ENCODE measurements at places on chromosomes 13 and 19.

DNA sequence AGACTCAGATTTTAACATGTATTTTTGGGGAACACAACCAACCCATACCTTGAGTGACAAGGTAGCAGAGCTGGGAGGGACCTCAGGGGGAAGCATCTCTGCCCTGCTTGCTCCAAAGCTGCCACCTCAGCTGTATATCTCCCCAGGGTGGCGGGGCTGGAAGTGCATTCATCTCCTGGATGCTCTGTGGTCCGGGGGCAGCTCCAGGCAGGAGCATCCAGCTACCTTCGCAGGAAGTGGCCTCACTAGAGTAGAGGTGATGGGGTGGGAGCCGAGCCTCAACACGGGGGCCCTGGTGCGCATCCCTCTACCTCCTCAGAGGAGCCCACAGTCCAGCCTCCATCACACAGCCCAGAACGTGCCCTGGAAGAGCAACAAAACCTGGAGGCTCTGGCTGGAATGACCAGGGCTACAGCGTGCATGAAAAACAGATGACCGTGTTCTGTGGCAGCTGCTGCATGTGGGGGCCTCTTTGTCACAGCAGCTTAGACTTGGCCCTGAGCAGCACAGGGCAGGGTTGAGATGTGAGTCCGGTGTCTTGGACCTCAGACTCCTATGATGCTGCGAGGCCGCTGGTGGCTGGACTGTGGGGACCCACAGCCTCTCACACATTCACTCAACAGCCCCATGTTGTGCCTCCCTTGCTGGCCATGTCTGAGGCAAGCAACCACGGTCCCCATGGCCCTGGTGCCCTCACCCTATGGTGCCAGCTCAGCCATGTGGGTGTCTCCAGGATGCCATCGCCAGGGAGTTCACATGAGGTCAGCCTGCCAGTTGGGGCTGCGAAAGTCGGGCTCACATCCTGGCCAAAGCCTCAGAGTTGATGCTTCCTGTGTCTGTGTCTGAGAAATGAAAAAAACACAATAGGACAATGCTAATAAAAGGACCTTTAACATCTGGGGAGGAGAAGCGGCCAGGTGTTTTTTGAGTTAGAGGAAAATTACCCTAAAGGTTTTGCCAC is 17.1 kb upstream of the GAS6 start:
- DNase-seq, result no peak

GRCh38 chr19:29777781-29778309 is 33.9 kb upstream of the CCNE1 start:
- DNase-seq, result no peak

DNA sequence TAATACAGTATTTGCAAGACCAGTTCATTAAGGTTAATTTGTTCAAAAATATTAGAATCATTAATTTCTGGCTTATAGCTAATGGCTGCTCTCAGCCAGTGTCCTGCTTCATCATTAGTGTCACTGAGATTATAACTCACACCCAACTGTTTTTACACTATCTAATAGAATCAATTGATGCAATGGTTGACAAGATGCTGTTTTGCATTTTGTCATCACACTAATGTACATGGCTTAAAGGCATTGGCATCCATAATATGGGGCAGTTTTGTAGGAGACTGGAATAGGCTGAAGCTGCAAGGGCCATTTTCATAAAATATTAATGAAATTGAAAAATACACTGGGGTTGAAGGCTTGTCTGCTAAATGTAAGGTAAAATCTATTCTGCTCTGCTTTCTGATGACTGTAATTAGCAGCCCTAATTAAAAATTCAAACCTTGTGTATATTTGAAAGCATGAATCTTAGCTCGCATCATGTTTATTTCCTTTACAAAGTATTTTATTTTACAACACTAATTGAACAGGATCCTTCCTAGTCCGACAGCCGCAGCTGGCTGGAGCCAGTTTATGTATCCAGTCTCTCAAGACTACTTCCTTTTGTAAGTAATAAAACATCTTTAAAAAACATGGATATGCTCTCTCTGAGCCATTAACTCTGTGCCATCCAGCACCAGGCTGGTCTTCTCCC is 296.7 kb downstream of the POU4F1 start:
- DNase-seq, result no peak

- no peak for DNase-seq
Measured at GRCh38 chr13:49044008-49044407, 68.3 kb downstream of the FNDC3A start.

DNA sequence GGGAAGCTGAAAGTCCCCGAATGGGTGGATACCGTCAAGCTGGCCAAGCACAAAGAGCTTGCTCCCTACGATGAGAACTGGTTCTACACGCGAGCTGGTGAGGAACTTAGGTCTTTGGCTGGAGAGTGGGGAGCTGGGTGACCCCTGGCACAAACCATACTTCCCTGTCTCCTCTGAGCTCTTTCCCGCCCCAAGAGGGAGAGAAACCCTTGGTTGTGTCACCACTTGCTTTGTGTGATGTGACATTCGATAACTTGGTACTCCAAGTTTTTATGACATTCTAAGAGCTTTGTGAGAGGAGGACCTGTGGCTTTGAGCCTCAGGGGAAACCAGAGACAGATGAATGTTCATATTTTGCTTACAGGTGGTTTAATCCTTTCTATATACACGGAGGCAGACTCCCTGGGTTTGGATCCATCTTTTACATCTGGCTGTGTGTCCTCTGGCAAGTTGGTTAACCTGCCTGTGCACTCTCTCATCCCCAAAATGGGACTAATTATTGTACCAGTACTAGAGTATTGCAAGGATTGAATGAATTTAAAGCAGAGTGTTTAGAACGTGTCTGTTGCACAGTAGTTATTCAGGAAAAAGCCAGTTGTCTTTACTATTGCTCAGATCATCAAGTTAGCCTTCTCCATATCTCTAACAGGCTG is 1.2 kb downstream of the RPS19 start:
- DNase-seq, result no peak

DNA sequence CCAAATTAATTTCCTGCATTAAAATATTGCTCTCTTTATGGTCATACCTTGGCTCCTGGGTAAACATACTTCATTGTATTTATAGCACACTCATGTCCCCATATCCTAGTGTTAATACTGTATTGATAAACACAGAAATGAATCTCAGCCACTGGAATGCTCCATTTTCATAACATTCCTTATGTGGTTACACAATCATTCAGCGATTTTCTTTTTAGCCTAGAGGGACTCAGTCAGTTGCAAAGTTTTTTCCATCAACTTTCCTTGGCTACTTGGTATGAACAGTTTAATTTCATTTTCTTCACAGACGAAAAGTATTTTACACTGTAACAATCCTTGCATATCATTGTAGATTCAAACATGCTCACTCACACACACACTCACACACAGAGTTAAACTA is 471.5 kb downstream of the FGF14 start:
- DNase-seq, result no peak

DNA sequence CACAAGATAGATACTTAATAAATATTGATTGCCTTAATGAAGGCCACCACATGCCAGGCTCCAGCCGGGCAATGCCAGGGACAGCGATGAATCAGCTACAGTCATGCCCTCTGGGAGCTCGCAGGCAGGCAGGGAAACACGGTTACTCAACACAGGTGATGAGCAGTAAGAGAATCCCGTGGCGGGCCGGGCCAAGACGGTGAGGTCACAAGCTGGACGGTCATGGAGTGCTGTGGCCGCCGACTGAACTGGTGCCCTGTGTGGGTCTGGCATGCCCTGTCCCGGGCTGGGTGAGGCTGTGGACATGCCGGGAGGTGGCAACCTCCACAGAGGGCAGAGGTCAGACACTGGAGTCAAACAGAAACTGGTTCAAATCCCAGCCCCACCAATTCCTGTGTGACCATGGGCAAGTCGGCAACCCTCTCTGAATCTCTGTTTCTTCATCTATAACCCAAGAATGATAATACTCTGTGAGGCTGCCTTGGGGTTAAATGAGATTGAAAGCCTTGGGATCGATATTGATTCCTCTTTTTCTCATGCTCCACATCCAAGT is 13.2 kb upstream of the PAK4 start:
- no peak for DNase-seq

- no peak for DNase-seq
Measured at GRCh38 chr13:111443981-111444380, 123.5 kb downstream of the TEX29 start.

GRCh38 chr19:16435238-16435917 is 36.4 kb downstream of the EPS15L1 start:
- DNase-seq, result no peak

GRCh38 chr13:20073775-20074174 is 87.1 kb downstream of the GJA3 start:
- no peak for DNase-seq

- no peak for DNase-seq
Measured at GRCh38 chr13:36157480-36157879, 26.3 kb upstream of the DCLK1 start.

DNA sequence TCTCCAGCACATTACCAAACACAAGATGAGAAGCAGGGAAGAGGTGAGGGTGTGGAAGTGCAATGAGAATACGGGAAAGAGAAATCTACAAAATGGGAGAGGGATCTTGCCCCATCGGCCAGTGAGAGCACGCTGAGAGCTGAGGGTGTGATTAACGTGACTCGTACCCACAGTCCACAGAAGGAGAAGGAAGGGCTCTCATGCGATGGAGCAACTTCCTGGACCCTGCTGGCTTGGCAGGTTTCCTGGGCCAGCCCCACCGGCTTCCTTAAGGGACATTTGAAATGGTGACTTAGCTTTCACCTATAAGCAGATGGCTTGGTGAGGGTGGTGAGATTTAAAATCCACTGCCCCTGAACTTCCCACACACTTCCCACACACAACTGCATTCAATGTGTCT is 740.1 kb downstream of the UQCRFS1 start:
- no peak for DNase-seq

- DNase-seq, result peak; percentile 19
Measured at GRCh38 chr19:50311723-50312635, 17.2 kb downstream of the KCNC3 start.

DNA sequence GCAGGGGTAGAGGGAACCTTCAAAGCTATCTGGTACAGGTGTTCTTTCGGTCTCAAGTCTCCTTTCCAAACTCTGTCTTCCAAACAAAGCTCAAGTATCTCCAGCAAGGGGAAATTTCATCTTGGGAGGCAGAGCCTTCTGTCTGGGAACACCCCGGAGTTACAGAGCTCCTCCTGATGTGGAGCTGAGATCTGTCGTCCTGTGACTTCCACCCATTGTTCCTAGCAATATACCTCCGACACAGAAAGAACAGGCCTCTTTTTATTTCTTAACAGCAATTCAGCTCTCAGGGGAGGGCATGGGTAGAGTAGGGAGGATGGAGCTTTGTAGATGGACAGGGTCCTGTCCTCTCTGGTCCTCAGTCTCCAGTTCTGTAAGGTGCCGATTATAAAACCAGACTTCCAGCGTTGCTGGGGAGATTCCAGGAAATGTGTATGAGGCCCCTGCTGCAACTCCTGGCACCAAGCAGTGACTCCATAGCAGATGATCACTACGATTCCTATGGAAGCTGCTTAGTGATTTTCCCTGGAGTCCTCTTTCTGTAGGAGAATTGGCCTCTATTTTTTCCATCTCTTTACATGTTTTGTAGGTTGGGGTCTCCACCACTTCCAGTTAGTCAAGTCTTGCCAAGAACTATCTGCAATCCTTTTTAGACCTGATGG is 56.0 kb upstream of the ARGLU1 start:
- DNase-seq, result no peak

GRCh38 chr19:40528533-40529092 is 48.1 kb upstream of the SHKBP1 start:
- no peak for DNase-seq

DNA sequence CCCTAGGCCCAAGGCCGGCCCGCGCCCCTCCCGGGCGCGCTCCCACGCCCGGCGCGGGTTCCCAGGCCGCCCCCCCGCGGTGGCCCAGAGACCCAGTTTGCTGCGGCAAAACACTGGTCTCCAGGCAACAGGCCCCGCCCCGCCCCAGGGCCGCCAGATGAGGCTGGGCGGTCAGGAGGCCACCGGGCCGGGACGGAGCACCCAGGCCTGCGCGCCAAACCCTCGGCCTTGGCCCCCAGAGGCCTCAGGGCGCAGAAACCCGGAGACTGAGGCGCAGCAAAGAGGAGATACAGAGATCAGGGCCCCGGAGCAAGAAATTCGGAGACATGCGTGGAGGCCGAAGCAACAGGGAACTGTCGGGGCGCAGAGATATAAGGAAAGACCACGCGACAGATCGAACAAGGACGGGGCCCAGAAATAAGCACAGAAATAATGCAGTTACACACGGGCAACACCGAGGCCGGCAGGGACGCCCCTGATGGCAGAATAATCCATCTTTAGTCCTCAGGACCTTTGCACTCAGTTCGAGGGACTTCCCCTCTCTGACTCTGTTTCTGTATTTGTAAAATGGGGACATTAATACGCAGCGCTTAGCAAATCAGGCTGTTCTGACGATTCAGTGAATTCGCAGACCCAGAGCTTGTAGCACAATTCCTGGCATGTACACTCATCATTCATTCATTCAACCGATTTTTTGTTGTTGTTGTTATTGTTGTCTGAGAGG is 20.8 kb upstream of the ERCC1 start:
- no peak for DNase-seq

DNA sequence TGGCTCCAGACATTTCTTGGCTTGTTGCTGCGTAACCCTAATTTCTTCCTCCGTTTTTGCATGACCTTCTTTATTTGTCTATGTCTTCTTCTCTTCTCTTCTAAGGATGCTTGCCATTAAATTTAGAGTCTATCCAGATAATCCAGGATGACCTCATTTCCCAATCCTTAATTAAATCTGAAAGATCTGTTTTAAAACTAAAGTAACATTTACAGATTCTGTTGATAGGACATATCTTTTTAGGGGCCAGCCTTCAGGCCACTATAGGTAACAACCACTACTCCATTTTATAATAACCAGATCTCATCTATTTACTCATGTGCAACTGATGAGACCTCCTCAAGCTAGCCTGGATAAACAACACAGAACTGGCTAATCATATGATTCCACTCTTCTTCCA is 490.5 kb upstream of the SLC10A2 start:
- no peak for DNase-seq

- no peak for DNase-seq
Measured at GRCh38 chr13:80029170-80029569, 311.8 kb downstream of the SPRY2 start.

- no peak for DNase-seq
Measured at GRCh38 chr13:95341441-95341840, 40.2 kb upstream of the ABCC4 start.

GRCh38 chr19:55283548-55284377 is at the start of gene BRSK1:
Gene BRSK1 (plus strand): TSS chr19:55283997. CDS start chr19:55284443, 446 bp downstream.
- peak; percentile 58 for DNase-seq

GRCh38 chr19:14147797-14148605 is 11.6 kb upstream of the ASF1B start:
- DNase-seq, result no peak

DNA sequence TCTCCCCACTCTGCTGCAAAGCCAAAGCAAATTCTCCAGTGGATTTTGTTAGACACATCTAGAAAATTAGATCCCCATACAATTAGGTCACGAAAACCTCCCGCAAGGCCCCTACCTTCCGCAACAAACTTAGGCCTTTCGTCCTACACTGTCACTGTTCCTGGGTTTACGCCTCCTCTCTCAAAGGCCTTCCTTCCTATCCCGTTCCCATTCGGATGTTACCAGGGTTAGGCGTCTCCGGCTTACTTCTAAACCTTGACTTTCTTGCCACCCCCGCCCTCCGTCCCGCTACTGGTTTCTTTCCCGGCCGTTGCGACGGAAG is 754 bp downstream of the RNF6 start:
- DNase-seq, result no peak

Measured in NCI-H1436 treated with DMSO at 0.1 percent for 48 hours (cell line).